ENCODE measurements at places on chromosomes 2 and 18. TPM values are rescaled to one million over a fixed set of nuclear protein-coding genes. Genes with fewer than 3 reads are reported as not detected.

GRCh38 chr2:221845021-221845365 is 272.9 kb upstream of the EPHA4 start:
- no peak for DNase-seq

DNA sequence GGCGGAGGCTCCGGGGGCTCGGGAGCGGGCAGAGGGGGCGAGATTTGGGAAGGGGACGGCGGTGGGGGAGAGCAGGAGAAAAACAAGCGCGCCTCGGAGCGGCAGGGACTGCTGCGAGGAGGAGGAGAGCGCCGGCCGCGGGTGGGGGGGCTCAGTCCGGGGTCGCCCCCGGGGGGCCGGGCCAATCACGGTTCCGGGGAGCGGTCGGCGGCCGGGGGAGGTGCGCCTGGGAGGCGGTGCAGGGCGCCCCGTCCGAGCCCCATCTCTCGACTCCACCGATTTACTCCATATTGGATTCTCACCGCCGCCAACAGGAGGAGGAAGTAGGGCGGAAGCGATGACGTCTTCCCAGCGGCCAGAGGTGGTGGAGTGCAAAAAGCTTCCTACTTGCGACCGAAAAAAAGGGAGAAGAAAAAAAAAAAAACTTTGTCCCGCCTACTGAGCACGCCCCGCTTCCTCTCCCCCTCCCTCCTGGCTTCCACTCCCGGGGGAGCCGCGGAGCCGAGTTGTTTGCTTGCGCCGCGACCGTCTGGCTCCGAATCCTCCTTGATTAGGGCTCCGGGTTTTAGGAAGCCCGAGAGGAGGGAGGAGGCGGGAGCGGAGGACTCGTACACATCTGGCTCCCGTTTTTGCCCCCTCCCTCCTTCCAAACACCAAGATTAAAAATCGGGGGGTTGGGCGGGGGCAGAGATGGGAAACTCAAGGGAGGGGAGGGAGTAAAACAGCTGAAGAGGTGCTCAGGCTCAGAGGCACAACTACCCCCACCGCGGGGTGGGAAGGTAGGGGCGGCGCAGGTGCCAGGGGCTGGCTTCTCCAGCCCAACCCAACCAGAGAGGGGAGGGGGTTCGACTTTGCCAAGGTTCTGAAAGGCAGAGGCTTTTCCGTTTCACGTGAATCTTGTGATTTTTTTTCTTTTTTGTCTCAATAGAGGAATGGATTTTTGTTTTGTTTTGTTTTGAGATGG is at the start of gene SPRED2:
TSS of gene SPRED2 (minus strand) at position 373 of the 964 bp plus-strand sequence. CDS start 612 bp downstream, outside the sequence.
- peak; percentile 96 for DNase-seq

- DNase-seq: no peak
Measured at GRCh38 chr2:23120161-23120560, 264.8 kb upstream of the KLHL29 start.

- no peak for DNase-seq
Measured at GRCh38 chr18:4319738-4320677, 135.1 kb downstream of the DLGAP1 start.

DNA sequence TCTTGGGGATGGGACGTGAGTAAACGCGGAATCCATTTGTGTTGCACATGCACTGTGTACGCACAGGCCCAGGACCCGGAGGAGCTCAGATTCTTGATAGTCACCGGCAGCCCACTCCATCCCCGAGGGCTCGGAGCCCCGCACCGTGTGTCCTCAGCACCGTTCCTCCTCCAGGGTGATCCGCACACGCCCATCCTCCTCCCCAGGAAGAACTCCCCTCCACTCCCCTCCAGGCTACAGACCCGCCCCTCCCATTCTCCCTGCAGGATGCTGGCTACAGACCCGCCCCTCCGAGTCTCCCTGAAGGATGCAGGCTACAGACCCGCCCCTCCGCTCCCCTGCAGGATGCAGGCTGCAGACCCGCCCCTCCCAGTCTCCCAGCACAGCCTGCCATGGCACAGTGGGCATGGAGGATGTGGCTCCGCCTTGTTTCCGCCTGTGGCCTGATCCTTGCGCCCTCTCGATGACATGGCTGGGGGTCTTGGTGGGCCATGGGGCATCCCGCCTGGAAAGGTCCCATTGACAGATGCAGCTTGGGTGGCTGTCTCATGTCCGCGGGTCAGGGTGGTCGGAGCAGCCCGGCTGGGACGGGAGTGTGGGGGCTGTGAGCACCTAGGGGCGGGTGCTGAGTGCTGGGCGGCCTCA is 14.1 kb downstream of the CTDP1 start:
- peak; percentile 61 for DNase-seq

DNA sequence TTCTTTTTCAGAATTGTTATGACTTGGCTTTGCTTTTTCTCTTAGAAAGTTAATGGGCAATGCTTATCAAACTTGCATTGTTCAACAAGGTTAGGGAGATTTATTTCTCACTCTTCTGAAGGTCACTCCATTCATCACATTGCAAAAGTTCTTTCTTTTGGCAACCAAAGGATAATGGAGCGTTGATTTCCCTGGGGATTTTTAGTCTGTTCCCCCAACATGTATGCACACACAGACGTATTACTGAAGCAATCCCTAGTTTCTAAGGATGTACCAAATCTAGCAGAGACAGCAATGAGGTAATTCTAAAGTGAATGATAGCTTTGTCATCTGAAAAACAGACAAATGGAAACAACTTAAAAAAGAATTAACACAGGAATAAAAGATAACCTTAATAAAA is 349.1 kb downstream of the NYAP2 start:
- no peak for DNase-seq

- DNase-seq: no peak
Measured at GRCh38 chr2:197599285-197599965, 76.0 kb downstream of the RFTN2 start.

DNA sequence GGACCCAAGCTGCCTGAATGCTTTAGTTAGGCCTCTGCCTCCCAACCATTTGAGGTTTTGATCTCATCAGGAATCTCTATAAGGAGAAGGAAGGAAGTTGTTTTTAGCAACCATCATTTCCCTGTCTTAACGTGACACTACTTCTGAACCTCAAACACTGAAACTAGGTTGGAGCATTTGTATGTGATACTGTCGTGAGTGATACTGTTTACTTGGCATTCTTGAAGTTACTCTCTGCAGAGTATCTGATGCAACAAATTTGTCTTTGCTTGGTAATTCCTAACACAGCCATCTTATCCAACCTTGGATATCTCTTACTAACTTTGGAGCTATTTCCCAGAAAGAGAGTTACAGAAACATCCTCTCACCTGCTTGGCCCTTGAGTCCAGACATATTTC is 22.1 kb downstream of the TTLL4 start:
- DNase-seq: no peak

DNA sequence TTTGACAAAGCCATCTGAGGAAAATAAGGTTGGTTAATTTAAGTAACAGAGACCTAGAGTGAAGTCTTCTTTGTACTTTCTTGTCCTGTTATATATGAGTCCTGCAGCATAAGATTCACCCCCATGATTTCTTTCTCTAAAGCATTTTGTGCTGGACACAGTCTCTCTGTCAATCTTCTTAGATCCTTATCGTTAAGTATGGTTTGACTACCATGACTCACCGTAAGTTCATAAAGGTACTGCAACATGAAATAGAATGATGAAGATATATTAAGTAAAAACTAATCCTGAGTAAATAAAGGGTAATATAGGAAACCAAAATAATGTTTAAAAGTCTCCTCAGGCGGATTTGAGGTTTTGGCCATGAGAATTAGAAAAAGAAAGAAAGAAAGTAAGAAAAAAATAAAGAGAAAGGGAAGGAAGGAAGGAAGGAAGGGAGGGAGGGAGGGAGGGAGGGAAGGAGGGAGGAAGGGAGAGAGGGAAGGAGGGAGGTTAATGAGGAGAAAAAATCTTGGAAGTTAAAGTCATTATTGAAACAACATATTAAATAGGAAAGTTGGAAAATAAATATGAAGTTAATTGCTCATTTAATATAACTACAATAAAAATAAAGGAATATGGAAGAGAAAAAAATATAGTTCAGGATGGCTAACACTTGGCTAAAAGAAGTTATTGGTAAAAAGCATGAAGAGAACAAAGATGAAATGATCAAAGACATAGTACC is 980.3 kb upstream of the CDH2 start:
- no peak for DNase-seq

DNA sequence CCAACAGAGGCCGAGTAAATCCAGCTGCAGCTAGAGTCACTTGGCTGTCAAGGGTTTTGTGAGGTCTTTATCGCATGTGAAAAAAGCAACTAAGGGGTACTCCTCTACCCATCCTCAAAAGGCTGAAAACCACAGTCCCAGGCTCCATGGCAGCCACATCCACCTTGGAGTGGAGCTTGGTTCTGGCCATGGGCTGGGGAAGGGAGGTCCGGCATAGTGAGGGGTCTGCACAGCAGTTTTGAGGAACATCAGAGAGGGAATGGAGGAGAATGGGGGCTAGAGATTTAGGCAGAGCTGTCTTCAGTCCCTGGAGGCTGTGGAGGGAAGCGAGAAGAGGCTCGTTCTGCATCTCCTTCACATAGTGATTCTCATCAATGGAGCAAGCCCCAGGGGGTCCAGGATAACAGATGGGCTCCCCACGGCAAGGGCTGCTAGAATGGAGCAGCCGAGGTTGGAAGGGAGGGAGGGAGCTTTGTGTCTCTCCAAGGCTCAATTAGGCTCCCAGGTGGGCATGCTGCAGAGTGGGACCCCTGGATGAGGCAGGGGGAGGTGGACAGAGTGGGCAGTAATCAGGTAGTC is 21.0 kb downstream of the MROH2A start:
- DNase-seq: no peak

DNA sequence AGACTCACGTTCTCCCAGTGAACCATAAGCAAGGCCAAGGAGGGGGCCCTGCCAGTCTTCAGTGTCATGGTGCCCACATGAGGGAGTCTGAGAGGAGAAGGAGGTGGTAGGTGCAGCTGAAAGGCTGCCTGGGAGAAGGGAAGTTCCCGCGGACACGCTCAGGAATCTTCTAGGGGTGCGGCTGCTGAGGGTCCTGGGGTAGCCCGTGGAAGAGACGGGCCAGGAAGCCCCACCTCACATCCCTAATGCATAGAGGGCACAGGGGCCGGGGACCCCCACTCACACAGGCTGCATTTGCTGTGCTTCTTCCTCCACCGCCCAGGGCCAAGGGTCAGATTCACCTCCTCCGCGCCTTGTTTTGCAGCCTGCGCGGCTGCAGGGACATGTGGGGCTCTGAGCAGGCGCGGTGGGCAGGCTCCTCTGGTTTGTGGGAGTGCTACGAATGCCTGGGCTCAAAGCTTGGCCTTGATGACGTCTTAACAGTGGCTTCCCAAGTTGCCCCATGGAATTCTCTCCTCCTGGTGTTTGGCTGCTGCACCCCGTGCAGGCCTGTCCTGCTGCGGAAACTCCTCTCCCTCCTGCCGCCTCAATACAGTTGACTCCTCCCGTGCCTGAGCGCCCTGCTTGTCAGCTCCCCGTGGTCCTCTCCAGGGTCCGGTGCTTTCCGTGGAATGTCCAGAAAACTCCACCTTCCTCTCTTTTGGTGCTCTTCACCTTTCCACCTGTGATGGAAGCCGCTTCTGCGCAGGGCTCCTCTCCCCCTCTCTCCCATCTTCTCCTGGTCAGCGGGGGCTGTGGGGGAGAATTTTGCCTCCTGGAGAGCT is 95.7 kb downstream of the VAPA start:
- no peak for DNase-seq

GRCh38 chr2:201949181-201949926 is 84.3 kb upstream of the FZD7 start:
- DNase-seq: no peak

- DNase-seq: no peak
Measured at GRCh38 chr18:25669741-25670140, 317.8 kb upstream of the ZNF521 start.

DNA sequence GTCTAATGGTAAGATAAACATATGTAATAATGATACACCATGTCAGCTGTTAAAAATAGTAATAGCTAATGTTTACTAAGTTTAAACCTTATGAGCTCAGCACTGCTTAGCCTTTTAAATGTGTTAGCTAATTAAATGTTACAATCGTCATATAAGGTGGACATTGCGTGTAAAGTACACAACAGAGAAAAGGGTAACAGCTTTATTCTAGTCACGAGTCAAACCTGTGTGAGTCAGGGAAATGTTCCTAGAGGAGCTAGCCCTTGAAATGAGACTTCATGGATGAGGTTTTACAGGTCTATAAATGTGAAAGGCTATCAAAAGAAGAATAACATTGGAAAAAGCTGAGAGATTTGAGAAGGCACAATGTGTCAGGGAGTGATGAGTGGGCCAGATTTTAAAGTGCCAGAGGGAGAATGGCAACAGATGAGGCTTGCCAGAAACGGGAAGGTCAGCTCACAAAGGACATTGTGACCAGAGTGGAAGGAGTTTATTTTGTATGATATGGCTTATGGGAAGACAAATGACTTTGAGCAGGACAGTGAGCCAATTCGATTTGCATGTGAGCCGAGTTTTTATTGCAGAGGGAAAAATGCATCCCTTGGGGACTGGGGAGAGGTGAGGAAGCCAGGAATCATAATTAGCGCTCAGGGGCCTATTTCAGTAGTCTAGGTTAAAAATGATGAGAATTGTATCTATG is 276.3 kb downstream of the CTNNA2 start:
- DNase-seq: no peak

DNA sequence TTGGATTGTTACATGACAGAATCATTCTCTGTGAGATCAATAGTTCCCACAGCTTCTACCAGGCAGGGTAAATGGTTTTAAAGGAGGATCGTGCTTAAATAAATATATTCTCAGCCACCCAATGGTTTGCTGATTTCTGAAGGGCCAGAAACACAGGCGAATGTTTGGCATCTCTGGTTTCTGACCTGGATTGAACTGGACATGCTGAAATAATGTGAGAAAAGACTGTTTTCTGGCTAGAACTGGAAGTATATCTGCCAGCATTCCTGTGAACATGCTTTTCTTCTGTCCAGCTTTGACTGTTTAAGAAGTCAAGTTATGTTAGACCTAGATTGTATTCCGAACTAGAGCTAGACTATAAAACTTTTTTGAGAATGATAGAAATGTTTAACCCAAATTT is 77.1 kb upstream of the COL3A1 start:
- no peak for DNase-seq

DNA sequence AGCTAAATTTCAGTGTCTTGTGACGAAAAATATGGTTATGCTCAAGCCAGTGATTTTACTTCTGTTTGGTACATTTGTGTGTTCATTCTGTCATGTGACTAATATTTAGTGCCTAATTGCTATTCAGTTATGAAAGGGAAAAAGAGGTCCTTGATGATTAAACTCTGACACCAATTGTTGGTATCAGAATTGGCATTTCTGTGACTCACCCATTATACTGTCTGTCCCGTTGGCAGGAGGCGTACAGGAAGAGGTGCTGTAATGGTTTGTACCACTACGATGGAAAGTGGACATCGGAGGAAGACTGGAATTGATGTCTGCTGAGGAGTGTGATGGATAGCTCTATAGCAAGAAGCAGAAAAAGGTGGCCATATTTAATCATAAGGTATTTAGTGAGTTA is 310.4 kb upstream of the CCDC68 start:
- no peak for DNase-seq

IL1F10 gene
- not detected for total RNA-seq

COA5 gene
- total RNA-seq: 26.8 TPM

RTP5 gene
- total RNA-seq: not detected

ARHGEF33 gene
- total RNA-seq: 0.32 TPM

ACTG2 gene
- 1.7 TPM for total RNA-seq

KCNK3 gene
- 2.7 TPM for total RNA-seq

DCDC2C gene
- not detected for total RNA-seq

IGFBP2 gene
- total RNA-seq: 51.1 TPM
